ENCODE measurements at places on chromosomes 12 and 14.

- no peak for DNase-seq
Observed at GRCh38 chr12:43764528-43764927, 5.8 kb downstream of the IRAK4 start.

GRCh38 chr12:89244536-89244935 is 107.8 kb downstream of the DUSP6 start:
- no peak for DNase-seq

DNA sequence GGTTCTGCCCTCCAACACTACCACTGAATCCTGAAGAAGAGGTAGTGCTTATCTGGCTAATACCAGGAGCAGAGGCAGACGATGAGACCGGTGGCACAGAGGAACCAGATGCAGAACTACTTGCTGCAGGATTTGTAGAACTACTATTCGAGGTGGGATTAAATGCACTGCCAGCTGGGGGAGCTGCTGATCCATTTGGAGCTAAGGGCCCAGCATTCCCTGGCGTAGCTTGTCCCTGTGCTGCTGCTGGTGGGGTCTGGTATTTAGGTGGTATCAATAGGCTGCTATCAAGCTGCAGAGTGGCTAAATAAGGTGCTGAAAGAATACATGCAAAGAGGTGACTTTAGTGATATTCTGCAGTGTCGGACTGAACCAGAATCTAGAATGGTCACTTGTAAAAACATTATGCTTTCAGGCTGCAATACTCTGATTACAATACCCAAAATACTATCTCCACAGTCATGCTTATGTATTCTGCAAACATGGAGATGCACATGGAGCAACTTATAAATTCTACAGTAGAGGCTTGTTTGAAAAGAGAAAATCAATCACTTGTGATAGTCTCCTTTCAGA is 294.2 kb downstream of the MED13L start:
- DNase-seq, result no peak

DNA sequence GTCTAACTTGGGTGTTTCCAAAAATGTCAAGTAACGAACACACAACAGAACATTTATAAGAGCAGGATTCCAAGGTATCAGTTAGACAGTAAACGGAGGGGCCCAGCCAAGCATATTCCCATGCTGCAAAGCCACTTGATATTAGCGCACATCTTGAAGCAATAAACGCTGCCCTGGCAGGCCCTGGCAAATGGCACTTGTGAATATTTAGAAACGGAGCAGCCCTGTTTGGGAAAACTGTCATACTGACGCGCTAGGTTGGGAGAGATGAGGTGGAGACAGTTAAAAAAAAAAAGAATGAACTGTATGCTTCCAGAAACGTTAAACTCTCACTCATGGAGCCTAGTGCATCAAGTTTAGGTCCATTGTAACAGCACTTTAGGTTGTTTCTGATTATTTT is 9.3 kb downstream of the DGLUCY start:
- DNase-seq, result no peak

DNA sequence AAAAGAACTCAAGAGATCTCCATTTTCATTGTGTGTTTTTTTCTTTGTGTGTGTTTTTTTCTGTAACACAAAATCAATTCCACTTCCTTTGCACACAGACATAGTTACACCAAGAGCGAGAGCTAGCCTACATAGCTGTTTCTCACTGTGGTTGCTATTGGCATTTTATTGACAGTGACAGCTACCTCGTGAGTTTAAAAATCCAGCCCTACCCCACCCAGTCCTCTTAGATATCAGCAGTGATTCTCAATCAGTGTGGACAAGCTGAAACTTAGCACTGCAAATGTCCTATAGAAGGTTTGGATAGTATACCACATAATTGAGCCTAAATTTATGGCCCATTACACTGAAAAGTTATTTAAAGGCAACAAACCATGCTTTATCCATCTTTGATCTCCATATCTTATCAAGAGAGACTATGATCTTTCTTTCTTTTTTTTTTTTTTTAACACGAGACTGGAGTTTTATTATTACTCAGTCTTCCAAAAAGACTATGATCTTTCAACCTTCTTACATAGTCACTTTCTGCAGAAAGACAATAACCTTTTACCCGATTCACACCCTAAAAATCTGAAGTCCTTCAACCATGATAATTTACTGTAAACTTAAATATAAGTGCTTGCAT is 46.8 kb downstream of the ATP2B1 start:
- DNase-seq, result no peak

GRCh38 chr12:121992059-121992879 is 29.4 kb upstream of the BCL7A start:
- DNase-seq, result no peak

DNA sequence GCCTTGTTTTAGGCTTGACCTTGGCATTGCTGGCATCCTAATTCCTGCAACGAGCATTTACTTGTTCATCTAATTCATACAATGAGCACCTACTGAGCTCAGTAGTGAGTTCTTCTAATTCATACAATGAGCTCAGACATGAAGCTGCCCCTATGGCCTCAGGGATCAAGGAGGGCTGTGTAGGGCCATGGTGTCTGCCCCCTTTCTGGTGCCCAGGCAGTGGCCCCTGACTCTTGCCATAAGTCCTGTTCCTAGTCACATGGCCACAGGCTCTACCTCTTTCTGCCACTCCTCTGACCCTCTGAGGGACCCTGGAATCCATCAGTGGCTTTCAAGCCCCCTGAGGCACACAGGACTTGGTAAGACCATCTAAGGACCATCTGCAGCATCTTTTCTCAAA is 148.8 kb downstream of the ZFP36L1 start:
- DNase-seq, result no peak

GRCh38 chr12:6818222-6818621 is 3.4 kb upstream of the GPR162 start:
- DNase-seq, result no peak

- DNase-seq, result no peak
Observed at GRCh38 chr12:54587315-54587873, 1.1 kb downstream of the PPP1R1A start.

- no peak for DNase-seq
Observed at GRCh38 chr12:80272387-80272915, 171.6 kb upstream of the PTPRQ start.

DNA sequence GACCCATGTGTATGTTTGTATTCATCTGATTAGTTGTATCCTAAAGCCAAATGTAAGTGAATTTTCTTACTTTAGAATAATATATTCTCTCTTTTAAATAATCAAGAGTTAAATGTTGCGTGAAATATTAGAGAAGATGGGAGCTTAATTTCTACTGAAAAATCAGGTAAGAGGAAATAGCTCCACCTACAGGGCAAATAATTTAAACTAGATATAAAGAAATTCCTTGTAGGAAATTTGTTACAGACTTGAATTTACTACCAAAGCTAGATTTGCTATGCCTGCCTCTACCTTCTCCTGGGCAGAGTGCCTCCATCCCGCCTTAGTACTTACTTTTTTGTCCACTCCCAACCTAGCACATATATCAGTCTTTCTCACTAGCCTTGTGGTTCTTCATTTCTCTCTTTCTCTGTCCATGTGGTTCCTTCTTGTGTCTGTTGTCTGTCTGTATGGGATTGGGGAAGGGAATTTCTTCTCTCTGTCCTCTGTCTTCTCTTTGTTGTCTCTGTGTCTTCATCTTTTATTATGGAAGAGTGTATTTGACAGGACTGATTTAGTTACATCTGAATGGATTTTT is 44.7 kb downstream of the PALS1 start:
- DNase-seq, result no peak

DNA sequence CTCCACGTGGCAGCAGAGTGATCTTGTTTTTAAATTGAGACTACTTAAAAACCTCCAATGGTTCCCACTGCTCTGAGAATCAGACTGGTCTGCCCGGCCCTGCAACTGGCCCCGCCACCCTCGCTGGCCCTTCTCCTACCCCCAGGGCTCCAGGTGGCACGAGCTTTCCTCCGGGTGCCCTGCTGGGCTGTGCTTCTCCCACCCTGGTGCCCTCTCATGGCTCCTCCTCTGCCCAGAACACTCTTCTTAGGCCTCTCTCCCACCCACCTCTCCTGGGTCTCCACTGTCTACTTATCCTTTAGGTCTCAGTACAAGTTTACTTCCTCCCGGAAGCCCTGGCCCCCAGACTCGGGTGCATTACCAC is 26.5 kb downstream of the CCDC92 start:
- no peak for DNase-seq

GRCh38 chr14:100282766-100283419 is 23.4 kb downstream of the SLC25A29 start:
- DNase-seq, result no peak

DNA sequence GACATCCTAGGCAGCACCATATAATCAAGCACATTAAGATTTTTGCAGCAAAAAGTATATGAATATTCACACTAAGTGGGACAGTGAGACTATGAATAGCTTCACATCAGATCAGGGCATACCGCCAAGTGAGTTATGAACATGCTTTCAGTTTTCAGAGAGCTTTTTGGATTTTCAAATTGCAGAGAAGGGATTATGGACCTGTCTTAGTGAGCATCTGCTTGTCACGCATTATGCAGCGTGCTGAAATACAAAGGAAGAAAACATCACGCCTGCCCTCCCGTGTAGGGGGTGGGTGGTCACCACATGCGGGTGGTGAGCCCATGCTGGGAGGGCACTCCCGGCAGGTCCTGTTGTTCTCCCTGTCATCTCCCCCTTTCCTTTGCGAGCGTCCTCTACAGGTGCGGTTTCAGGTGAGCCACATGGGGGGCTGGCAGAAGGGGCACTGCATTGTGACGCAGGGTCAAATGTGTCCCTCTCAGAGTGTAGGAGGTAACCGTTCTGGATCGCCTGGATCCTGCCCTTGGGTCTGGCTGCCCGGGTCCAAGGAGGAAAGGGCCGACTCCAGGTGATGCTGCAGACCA is 42.6 kb downstream of the TRAF3 start:
- no peak for DNase-seq

GRCh38 chr14:66490143-66491111 is 4.3 kb downstream of the CCDC196 start:
- DNase-seq, result no peak

DNA sequence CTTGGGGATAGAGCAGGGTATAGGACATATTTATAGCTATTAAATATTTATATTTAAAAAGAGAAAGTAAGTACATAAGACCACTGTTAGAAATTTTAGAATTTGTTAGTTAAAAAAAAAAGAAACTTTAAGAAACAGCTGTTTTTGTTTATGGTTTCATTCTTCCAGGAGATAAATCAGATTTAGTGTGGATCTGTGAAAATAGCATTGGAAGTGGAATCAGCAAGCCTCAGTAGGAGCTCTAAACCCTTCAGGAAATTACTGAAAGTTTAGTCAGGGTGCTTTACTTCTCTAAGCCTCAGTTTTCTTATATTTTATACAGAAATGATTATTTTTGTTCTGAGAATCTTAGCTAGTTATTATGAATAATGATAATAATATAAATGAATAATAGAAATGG is 316.0 kb upstream of the NOVA1 start:
- DNase-seq, result no peak

DNA sequence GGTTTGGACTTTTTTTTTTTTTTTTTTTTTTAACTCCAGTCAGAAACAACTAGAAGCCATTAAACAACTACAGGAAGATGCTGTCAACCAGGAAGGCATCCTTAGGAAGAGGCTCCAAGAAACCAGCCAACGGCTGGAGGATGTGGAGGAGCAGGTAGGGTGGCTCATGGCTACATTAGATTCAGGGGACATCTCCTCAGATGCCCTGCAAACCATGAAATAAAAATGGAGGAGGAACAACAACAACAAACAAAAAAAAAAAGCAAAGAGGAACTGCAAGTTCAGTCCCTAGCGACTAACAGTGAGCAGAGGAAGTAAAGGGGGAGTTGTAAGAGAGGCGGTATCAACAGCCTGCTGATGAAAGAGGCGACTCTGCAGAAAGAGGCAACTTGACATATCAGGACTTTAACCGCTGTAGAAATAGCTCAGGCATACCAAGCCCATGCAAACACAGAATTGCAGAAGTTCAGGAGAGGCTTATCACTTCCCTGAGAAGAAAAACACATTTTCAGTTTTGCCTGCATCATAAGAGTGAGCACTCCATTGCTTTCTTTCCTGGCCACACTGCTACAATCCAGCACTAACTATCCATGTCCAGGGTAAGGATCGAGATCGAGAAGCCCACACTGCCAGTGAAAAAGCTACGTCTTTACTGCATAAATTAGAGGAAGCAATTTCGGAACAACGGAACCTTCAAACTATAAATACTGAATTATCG is 103.5 kb upstream of the BCAT1 start:
- DNase-seq, result peak; percentile 7

GRCh38 chr14:55277972-55278740 is 6.9 kb downstream of the FBXO34 start:
- no peak for DNase-seq

- DNase-seq, result no peak
Observed at GRCh38 chr14:69090187-69090789, 62.6 kb downstream of the DCAF5 start.

- DNase-seq, result no peak
Observed at GRCh38 chr12:99087278-99087677, 442.2 kb downstream of the APAF1 start.

GRCh38 chr12:15858353-15858752 is 23.8 kb upstream of the STRAP start:
- no peak for DNase-seq

GRCh38 chr12:107679336-107679735 is 6.3 kb upstream of the PWP1 start:
- no peak for DNase-seq

DNA sequence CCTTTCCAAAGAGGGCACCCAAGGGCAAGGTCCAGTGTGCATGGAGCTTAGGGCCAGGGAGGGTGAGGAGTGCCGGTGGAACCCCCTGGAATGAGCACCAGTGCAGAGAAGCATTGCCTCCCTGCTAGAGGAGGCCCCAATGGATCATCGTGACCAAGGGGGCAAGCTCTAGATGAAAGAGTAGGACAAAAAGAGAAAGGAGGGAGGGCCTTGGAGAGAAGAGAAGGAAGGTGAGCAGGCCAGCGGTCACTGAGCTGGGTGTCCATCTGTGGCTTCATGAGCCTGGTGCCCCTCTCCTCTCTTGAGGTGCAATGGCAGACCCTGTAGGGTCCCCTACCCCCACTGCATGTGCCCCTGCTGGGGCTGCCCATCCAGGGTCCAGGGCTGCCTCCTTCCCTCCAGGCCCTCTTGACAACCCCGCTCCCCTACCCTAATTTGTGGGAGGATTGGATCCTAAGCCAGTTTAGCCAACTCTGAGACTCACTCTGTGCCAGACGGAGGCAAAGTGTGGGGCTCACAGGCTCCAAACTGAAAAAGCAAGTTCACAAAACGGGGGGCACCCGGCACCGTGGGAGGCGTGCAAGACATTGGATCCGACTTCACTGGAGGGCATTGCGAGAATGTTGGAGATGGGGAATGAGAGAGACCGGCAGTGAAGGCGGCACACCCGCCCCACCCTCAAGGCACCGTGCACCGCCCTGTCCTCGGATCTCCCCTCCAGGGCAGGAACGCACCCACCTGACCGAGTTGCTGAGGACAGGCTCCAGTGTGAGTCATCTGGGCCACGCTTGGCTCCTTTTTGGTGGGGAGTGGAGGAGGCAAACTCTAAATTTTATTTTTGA is 207.5 kb downstream of the KIF26A start:
- no peak for DNase-seq

All from activated T-helper 1 cell treated with anti-CD3 and anti-CD28 coated beads, Interleukin-2, amount 50 U/mL, for 16 hours (primary cell).